M059J (cell line): ENCODE measurements at places on chromosomes 4 and X.

DNA sequence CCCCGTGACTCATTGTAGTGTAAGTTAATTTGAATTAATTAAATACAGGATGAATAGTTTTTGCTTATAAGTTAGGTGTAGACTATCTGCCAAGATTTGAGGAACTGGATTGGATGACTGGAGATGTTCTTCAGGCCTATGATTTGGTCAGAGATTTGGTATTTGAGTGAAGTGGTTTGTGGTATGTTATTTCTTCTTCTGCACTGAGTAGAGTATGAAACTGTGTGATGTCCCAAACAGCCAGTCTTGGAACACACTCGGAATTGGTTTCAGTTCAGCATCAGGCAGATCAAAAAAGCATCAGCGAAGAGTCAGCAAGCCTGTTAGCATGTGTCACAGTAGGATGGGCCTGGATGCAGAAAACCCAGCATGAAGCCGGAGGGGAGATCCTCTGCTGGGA is 294.1 kb downstream of the ARHGAP10 start:
- peak; percentile 53 for DNase-seq

DNA sequence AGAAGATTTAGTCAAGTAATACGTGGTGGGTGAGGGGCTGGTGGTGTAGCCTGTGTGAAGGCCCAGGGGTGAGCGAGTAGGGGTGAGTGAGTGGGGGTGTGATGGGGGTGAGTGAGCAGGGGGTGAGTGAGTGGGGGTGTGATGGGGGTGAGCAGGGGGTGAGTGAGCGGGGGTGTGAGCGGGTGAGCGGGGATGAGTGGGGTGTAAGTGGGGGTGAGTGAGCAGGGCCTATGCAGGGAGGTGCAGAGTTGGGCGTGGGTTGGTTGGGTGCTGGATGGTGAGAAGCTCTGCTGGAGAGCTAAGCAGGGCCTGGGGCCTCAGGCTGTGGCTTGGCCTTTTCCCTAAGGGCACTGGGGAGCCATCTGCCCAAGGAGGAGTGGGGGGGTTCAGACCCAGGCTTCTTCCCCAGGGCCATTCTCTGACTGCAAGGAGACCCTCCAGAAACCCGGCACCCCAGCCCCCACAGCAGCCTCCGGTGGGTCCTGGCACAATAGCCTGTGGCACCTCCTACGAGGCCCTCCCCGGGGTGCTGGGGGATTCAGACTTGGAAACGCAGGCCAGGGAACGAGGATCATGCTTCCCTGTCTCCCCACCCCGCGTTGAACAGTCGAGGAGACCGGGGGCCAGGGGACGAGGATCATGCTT is 30.4 kb downstream of the SH3TC1 start:
- no peak for DNase-seq

- no peak for DNase-seq
Measured at GRCh38 chrX:97846718-97847237, 963.1 kb downstream of the RPA4 start.

DNA sequence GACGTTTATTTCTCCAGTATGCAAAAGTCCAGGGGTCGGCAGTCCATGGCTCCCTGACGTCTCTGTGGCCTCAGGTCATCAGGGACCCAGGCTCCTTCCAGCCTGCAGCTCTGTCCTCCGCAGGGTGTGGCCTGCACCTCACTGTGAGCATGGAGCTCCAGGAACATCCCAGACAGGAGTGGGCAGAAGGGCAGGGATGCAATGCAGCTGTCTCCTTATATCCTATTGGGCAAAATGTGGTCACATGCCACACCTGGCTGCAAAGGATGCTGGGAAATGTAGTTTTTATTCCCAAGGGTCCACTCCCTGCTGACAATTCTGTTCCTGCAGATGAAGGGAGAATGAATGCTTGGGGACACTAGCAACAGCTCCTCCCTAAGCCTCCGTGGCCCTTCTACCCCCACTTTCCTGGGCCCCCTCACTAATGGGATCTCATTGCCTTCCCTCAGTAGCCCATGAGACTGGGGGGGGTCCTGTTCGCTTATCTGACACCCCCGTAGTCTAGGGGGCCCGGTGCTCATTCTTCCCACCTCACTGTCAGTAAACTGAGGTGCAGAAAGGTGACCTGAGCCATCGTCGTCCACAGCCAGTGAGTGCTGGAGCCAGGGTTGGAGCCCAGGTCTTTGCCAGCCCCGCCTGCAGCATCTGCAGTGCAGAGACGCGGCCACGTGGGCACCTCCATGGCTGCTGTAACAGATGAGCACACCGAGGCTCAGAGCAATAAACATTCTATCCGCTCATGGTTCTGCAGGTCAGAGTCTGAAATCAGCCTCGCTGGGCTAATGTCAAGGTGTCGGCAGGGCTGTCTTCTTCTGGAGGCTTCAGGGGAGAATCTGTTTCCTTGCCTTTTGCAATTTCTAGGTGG is 5.9 kb upstream of the GRPEL1 start:
- peak; percentile 68 for DNase-seq

DNA sequence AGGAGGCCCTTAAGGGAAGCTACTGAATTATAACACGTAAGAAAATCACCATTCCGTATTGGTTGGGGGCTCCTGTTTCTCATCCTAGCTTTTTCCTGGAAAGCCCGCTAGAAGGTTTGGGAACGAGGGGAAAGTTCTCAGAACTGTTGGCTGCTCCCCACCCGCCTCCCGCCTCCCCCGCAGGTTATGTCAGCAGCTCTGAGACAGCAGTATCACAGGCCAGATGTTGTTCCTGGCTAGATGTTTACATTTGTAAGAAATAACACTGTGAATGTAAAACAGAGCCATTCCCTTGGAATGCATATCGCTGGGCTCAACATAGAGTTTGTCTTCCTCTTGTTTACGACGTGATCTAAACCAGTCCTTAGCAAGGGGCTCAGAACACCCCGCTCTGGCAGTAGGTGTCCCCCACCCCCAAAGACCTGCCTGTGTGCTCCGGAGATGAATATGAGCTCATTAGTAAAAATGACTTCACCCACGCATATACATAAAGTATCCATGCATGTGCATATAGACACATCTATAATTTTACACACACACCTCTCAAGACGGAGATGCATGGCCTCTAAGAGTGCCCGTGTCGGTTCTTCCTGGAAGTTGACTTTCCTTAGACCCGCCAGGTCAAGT is 6.9 kb upstream of the MSANTD1 start:
- DNase-seq = no peak

DNA sequence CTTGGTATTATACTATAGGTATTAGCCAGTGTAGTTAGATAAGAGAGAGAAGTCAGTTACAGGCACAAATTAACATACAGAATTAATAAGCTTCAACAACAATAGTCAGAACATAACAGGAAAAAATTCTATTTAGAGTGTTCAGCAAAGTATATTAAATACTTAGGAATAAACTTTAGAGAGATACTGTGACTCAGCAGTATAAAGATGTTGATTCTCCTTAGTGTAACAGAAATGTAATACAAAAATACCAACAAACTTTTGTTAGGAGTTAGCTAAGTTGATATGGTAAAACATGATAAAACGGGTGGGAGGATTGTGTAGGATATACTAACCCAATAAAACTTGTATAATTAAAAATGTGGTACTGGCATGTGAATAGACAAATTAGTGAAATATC is 154.3 kb downstream of the DIPK2B start:
- no peak for DNase-seq

GRCh38 chr4:78534286-78534955 is 17.1 kb upstream of the ANXA3 start:
- peak; percentile 37 for DNase-seq

DNA sequence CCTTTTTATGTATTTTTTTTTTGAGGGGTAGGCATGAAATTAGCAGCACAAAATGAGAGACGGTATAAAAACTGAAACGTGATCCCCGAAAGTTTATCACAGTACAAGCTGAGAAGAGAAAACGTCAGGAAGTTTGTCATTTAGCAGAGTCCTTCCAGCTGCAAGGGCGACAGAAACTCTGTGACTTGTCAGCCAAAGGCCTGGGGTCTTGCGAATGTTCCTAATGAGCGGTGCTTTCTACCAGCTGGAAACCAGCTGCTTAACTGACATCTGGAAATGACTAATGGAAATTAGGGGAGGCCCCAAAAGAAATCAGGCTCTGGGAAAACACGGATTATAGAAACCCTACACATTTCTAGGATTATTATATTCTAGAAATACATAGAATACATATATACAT is 66.5 kb downstream of the CHRNA9 start:
- DNase-seq = no peak

DNA sequence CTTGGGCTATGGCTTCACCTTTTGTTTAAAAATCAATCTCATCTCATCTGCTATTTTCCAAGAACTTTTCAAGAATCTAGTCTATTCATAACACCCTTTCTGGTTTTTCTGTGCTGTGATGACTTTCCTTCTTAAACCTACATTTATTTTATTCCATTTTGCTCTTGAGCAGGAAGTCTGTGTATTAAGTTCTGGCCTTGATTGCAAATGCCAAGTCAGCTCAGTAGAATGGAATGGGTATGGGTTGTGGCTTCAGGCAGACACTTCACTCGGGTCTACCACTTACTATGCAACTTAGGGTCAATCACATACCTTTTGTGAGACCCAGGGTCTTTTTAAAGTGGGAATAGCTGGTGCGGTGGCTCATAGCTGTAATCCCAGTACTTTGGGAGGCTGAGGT is 522.3 kb downstream of the TRIML1 start:
- no peak for DNase-seq

GRCh38 chr4:98374643-98375042 is 113.5 kb downstream of the RAP1GDS1 start:
- DNase-seq = no peak

DNA sequence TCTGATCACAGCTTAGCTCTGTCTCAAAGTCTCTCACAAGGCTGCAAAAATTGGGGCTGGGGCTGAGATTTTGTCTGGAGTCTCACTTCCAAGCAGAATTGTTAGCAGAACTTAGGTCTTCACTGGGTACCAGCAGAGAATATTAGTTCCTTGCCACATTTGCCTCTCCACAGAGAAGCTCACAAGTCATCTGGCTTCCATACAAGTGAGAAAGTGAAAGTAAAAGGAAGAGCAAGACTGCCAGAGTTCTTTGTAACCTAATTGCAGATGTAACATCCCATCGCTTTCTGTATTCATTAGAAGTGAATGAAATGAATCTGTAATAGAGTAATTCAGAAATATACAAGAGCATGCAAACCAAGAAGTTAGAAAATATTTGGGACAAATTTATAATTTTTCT is 624.1 kb upstream of the GNPDA2 start:
- DNase-seq = peak; percentile 4

GRCh38 chrX:134338527-134338926 is 101.5 kb downstream of the CCDC160 start:
- DNase-seq = no peak

DNA sequence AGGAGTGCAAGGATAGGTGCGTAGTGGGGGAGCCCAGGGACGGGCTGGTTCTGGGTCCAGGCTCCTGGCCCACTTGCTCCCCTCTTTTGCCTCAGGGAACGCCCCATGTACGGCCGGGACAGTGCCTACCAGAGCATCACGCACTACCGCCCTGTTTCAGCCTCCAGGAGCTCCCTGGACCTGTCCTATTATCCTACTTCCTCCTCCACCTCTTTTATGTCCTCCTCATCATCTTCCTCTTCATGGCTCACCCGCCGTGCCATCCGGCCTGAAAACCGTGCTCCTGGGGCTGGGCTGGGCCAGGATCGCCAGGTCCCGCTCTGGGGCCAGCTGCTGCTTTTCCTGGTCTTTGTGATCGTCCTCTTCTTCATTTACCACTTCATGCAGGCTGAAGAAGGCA is 1.7 kb downstream of the EMD start:
- no peak for DNase-seq

DNA sequence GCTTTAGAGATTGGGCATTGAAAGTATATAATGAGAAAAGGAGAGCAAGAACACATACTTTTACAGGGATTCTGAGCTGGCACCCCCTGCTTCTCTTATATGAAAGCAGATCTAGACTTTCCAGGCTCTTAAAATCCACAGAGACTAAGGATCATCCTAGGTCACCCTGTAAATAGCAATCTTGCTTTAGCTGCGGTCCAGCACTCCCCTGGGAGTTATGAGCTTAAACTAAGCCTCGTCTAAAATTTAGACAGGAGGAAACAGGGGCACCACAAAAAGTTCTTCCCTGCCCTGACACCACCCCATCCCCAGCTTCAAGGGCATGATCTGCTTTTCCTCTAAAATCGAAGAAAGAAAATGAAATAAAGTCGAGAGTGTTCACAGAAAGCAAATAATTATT is 143.3 kb upstream of the KCNIP4 start:
- no peak for DNase-seq
